ENCODE measurements at places on chromosomes 1 and 21.

DNA sequence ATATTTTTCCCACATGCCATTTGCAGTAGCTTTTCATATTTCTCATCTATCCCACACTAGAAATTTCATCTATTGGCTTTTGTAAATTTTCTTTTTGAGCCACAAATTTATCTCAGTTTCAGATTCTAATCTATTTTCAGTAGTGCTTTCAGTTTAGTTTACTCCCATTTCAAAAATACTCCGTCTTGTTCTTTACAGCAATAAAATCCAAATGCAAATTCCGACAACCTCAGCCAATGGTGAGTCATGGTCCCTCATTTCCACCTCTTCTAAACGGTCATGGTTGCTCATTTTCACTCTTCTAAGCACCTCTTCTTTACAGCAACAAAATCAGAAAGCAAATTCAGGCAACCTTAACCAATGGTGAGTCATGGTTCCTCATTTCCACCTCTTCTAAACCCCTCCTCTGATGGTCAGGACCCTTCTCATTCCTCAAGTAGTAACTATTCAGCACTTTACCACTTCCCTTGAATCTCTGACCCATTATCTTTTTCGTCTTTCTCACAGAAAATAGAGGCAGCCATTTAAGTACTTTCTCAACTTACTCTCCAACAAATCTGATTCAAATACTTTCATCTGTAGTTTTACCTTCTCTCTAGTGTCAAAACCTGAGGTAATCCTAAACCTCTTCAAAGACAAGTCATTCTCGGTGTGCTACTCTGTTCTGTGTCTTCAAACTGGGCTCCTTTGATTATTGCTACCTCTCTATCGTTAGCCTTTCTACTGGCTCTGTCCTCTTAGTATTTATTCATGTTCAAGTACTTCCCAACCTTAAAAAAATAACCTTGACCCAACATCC, 34.4 kb downstream of the C21orf91 start:
- no peak for DNase-seq

DNA sequence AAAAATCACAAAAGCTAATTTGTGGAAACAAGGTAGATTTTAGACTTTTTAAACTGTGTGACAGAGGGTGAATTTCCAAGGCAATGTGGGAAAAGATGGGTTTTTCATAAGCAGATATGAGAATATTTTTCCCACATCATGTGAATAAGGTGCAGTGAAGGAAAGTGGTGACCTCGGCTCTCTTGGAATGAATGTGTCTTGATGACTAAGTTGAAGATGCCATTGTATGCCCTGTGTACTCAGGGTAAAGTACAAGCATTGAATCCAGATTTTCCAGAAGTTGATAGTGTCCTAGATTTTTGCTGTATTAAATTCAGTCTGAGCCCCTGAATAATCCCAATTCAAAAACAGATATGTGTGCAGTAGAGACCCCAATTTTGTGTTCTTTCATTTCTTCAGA, 442.6 kb upstream of the ADGRL2 start:
- DNase-seq, result no peak

DNA sequence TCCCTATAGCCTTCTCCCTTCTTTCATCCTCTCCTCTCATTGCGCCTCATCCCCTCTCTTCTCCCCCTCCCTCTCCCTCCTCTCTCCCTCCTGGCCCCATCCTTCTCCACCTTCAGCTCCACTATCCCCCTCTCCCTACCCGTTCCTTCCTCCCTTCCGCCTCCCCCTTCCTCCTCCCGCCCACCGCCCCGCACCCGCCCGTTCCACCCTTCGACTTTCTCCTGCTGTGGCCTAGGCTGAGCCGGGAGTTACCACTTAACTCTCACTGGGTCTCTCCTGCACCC, 1.6 kb downstream of the NPR1 start:
- no peak for DNase-seq

- no peak for DNase-seq
These were observed 164.8 kb downstream of the KCNJ6 start for GRCh38 chr21:37751268-37751975.

- DNase-seq, result peak; percentile 46
These were observed 306.4 kb downstream of the DUSP10 start for GRCh38 chr1:221435504-221435904.

Measured in HCT116 (cell line).